Regular cardiac myocyte (primary cell): ENCODE measurements at places on chromosomes 2 and 18. TPM values are rescaled to one million over a fixed set of nuclear protein-coding genes. Genes with fewer than 3 reads are reported as not detected.

CNGA3 gene
- total RNA-seq: not detected in 2 replicates

TRIM43 gene
- total RNA-seq: not detected in 2 replicates

DNPEP gene
- total RNA-seq: 50.0 and 61.2 TPM in 2 replicates

AFF3 gene
- total RNA-seq: 2.0 and 2.9 TPM in 2 replicates

PRSS56 gene
- not detected in 2 replicates for total RNA-seq

LHCGR gene
- total RNA-seq: not detected in 2 replicates
